ENCODE measurements at places on chromosomes 7 and 10.

DNA sequence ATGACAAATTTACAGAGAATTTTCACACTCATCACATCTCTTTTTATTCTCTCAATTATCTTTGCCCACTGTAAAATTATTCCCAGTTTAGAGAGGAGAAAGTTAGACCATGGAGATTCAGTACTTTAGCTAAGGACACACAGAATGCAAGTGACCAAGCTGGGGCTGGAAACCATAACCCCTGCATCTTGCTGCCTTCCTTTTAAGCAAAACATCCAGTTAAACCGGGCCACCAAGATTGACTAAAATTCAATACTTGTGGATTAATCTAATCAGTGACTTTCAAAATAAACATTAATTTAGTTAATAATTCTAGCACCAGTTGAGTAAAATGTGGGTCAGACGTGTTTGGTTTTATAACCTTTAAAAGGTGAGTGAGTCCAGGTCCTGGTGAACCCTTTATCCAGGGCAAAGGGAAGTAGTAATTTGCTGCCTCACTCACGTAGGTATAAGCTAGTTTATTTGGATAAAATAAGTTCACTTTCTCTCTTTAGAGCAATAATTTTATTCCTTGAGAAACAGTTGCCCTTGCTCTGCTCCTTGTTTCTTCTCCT, 1.9 kb upstream of the CYP2C8 start:
- H3K27ac ChIP-seq, result no peak overlapping the region
- no peaks in the 10 kb centered on the region for H3K4me1 ChIP-seq
- no peak overlapping the region for H3K4me3 ChIP-seq

GRCh38 chr10:52488606-52489485, 174.8 kb downstream of the DKK1 start:
- no peak for DNase-seq
- H3K36me3 ChIP-seq, result no peaks in the 10 kb centered on the region
- H3K4me1 ChIP-seq, result no peaks in the 10 kb centered on the region
- no peaks in the 10 kb centered on the region for H3K27me3 ChIP-seq
- H3K4me3 ChIP-seq, result no peak overlapping the region
- H3K27ac ChIP-seq, result no peak overlapping the region

GRCh38 chr10:129612481-129613109, 145.6 kb downstream of the MGMT start:
- H3K27me3 ChIP-seq, result no peaks in the 10 kb centered on the region
- H3K4me1 ChIP-seq, result no peaks in the 10 kb centered on the region
- no peak overlapping the region for H3K4me3 ChIP-seq
- no peaks in the 10 kb centered on the region for H3K36me3 ChIP-seq
- no peak for DNase-seq

DNA sequence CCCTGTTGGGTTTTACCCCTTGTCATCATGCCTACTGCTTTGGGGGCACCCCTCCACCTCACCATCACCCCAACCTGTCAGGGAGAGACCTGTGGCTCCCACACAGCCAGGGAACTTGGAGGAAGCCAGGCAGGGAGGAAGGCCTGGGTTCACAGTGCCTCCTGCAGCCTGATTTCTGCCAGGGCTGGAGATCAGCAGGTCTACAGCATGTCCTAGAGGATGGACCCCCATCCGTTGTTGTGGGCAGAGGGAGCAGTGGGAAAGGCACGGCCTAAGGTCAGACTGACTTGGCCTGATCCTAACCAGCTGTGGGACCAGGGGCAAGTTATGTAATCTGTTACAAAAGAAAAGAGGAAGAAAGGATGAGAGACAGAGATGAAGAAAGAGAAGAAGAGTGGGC, 28.2 kb downstream of the ZCCHC24 start:
- H3K27me3 ChIP-seq, result no peaks in the 10 kb centered on the region
- H3K36me3 ChIP-seq, result no peaks in the 10 kb centered on the region
- no peak overlapping the region for H3K4me3 ChIP-seq
- peaks cover 11% of the 10 kb centered on the region for H3K4me1 ChIP-seq
- H3K27ac ChIP-seq, result no peak overlapping the region

DNA sequence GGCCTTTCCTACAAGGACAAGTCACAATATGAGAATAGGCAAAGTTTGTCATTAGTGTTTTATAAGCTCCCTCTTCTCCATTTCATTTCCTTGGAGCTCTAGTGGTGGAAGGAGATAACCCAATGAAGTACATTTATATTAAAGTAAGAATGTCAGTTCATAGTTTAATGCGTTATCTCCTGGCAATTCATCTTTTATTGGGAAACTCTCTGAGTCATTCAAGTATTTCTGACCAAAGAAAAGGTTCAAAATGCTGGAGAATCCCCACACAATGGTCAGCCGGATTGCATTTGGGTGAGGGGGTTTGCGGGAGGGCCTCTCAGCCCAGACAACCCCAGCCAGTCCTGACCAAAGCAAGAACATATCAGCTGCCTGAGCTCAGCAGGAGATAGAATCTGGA, 321.5 kb upstream of the NRP1 start:
- H3K27me3 ChIP-seq, result no peaks in the 10 kb centered on the region
- no peaks in the 10 kb centered on the region for H3K4me1 ChIP-seq
- no peak overlapping the region for H3K4me3 ChIP-seq

DNA sequence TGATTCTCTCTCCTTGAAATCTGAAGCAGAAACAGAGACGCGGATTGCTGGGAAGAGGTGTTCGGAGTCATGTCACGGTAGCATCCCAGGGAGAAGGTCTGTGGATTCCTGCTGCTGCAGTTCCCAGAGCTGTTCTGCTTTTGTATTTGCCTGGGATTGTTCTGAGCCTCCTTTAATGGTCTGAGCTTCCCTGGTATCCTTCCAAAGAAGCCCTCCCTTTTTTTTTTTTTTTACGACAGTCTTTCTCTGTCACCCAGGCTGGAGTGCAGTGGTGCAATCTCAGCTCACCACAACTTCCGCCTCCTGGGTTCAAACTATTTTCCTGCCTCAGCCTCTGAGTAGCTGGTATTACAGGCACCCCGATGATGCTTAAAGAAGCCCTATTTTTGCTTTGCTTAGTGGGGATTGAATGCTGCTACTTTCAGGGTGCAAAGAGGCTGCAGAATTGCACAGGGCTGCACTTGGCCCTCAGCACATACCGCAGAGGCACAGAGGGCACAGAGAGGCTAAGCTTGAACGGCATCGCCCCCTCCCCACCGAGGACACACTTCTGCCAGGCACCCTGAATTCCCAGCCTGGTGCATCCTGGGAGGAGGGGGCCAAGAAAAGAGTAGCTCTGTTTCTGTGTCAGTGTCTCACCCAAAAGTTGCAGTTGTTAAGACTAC, 208.6 kb upstream of the GALNT17 start:
- no peaks in the 10 kb centered on the region for H3K36me3 ChIP-seq
- H3K4me3 ChIP-seq, result no peak overlapping the region
- no peaks in the 10 kb centered on the region for H3K27me3 ChIP-seq
- H3K27ac ChIP-seq, result no peak overlapping the region

- no peaks in the 10 kb centered on the region for H3K4me1 ChIP-seq
- no peaks in the 10 kb centered on the region for H3K36me3 ChIP-seq
- no peak overlapping the region for H3K4me3 ChIP-seq
- peaks cover 4% of the 10 kb centered on the region for H3K27me3 ChIP-seq
These were observed 222.8 kb downstream of the RAB11FIP2 start for GRCh38 chr10:117823980-117824379.

- DNase-seq, result no peak
- H3K27me3 ChIP-seq, result peaks cover 13% of the 10 kb centered on the region
- no peak overlapping the region for H3K4me3 ChIP-seq
- no peaks in the 10 kb centered on the region for H3K4me1 ChIP-seq
These were observed 192.7 kb downstream of the PTPRN2 start for GRCh38 chr7:158394936-158395335.

- H3K27ac ChIP-seq, result no peak overlapping the region
- H3K4me3 ChIP-seq, result no peak overlapping the region
- no peak for DNase-seq
- no peaks in the 10 kb centered on the region for H3K4me1 ChIP-seq
These were observed 273.4 kb upstream of the CSTF2T start for GRCh38 chr10:51972733-51973346.

GRCh38 chr7:69374044-69374425, 224.2 kb upstream of the AUTS2 start:
- H3K36me3 ChIP-seq, result no peaks in the 10 kb centered on the region
- H3K27me3 ChIP-seq, result no peaks in the 10 kb centered on the region
- no peak overlapping the region for H3K4me3 ChIP-seq
- H3K4me1 ChIP-seq, result no peaks in the 10 kb centered on the region
- H3K27ac ChIP-seq, result no peak overlapping the region

DNA sequence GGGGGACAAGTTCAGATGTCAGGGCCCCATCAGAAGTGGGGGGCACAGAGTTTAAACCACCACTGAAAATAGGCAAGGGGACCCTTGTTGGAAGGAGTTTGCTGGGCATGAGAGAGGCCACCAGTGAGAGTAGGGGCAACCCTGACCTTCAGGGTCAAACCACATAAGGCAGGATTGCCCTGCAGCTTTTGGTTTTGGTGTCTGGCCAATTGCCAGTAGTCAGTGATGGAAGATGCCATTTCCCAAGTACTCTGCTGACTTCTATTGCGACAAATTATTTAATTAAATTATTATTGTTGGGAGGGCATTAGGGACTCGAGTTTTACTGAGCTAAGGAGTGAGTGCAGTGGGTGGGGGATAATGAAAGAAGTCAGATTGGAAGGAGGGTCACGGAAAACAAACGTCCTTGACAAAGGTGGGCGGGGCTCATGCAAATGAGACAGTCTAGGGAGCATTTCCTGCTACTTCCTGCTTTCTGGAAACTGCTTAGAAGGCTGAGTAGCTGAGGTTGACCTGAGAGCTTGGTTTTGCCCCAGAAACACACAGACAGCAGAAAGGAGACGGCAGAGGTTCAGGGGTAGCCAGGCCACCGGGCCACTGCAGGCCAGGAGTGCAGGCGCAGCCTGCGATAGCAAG, 74.2 kb upstream of the ANLN start:
- no peak overlapping the region for H3K27ac ChIP-seq
- H3K4me3 ChIP-seq, result no peak overlapping the region
- H3K36me3 ChIP-seq, result no peaks in the 10 kb centered on the region
- H3K27me3 ChIP-seq, result no peaks in the 10 kb centered on the region
- no peaks in the 10 kb centered on the region for H3K4me1 ChIP-seq

DNA sequence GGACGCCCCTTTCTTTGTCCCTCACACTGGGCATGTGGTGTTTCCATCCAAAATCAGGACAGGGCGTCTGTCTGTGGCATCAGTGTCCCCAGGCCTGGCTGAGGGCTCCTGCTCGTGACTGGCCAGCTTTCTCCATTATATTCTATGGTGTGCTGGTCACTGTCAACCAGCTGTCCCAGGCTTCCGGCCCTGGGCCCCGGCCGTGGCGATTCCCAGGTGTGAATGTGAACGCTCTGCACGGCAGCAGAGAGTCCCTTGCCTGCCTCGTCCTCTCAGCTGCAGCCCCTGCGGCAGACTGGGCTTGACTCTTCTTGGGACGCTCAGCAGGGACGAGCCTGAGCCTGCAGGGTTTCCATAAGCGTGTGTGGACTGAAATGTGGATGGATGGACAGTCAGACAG, 5.9 kb upstream of the UTF1 start:
- no peak overlapping the region for H3K27ac ChIP-seq
- no peaks in the 10 kb centered on the region for H3K4me1 ChIP-seq
- no peak for DNase-seq
- no peak overlapping the region for H3K4me3 ChIP-seq
- no peaks in the 10 kb centered on the region for H3K36me3 ChIP-seq
- H3K27me3 ChIP-seq, result peaks cover 53% of the 10 kb centered on the region

DNA sequence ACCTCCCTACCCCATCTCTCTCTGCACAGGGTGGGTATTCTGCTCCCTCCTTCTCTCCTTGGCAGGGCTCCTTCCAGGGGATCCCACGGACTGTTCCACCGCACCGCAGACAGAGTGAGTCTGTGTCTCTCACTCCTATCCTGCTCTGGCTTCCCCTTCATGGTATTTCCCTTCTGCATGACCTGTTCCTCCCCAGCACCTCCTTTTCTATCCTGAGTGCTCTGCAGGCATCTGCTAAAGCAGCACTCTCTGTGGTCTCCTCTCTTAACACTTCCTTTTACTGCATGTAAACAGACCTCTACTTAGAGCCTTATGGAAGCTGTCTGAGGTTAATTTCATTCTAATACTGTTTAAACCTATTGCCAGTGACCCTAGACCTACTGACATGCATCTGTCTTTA, 171.5 kb downstream of the CCSER2 start:
- H3K27ac ChIP-seq, result no peak overlapping the region
- no peaks in the 10 kb centered on the region for H3K36me3 ChIP-seq
- no peak for DNase-seq
- no peaks in the 10 kb centered on the region for H3K27me3 ChIP-seq

GRCh38 chr7:41771717-41772116, 68.8 kb upstream of the INHBA start:
- no peaks in the 10 kb centered on the region for H3K36me3 ChIP-seq
- no peak overlapping the region for H3K4me3 ChIP-seq
- no peak for DNase-seq
- no peaks in the 10 kb centered on the region for H3K4me1 ChIP-seq

- H3K4me1 ChIP-seq, result no peaks in the 10 kb centered on the region
- H3K36me3 ChIP-seq, result no peaks in the 10 kb centered on the region
- H3K4me3 ChIP-seq, result no peak overlapping the region
- no peak for DNase-seq
- H3K27ac ChIP-seq, result no peak overlapping the region
These were observed 356.8 kb upstream of the ADARB2 start for GRCh38 chr10:2094171-2094570.

DNA sequence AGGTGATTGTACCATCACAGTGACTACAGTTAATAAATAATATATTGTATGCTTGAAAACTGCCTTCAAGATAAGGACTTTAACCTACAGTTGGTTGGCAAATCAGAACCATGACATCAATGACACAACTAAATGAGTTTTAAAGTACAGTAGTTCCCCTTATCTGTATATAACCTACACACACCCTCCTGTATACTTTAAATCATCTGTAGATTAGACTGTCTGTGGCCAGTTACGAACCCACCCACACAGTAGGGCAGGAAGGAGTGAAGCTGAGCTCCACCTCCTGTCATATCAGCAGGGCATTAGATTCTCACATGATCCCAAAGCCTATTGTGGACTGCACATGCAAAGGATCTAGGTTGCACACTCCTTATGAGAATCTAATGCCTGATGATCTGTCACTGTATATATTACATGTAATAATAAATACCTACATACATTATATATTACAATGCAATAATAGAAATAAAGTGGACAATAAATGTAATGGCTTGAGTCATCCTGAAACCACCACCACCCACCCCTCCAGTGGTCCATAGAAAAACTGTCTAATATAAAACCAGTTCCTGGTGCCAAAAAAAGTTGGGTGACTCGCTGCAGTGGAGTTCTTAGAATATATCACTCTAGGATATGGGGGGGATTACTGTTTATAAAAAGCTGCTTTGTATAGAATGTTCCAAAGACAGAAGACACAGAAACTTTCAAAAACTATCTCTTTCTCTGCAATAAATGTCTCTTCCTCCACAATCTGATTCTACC, 5.6 kb downstream of the TPK1 start:
- H3K4me1 ChIP-seq, result no peaks in the 10 kb centered on the region
- DNase-seq, result no peak
- no peaks in the 10 kb centered on the region for H3K27me3 ChIP-seq
- H3K36me3 ChIP-seq, result no peaks in the 10 kb centered on the region
- no peak overlapping the region for H3K27ac ChIP-seq

DNA sequence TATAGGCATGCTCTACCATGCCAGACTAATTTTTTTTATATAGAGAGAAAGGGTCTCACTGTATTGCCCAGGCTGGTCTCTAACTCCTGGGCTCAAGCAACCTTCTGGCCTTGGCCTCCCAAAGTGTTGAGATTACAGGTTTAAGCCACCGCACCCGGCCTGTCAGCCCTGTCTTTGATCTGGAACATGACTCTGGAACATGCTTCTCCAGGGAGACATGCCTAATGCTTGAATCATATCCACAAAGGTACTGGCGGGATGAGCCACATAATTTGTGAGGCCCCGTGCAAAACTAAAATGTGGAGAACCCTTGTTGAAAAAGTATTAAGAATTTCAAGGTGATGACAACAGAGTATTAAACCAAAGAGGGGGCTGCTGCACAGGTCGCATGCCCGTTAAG, 282.8 kb downstream of the ARHGAP12 start:
- DNase-seq, result no peak
- H3K36me3 ChIP-seq, result no peaks in the 10 kb centered on the region
- no peaks in the 10 kb centered on the region for H3K4me1 ChIP-seq
- no peak overlapping the region for H3K27ac ChIP-seq
